Erythroblast (primary cell): ENCODE measurements at places on chromosomes 2 and 18.

- DNase-seq, result no peak
Measured at GRCh38 chr2:17747684-17748452, 5.7 kb downstream of the SMC6 start.

- DNase-seq, result peak; percentile 77
Measured at GRCh38 chr2:25851740-25852503, 26.4 kb downstream of the ASXL2 start.

- DNase-seq, result no peak
Measured at GRCh38 chr18:6139007-6139406, 243.7 kb upstream of the TMEM200C start.

GRCh38 chr2:3125001-3125760 lies 252.4 kb downstream of the EIPR1 start:
- no peak for DNase-seq

DNA sequence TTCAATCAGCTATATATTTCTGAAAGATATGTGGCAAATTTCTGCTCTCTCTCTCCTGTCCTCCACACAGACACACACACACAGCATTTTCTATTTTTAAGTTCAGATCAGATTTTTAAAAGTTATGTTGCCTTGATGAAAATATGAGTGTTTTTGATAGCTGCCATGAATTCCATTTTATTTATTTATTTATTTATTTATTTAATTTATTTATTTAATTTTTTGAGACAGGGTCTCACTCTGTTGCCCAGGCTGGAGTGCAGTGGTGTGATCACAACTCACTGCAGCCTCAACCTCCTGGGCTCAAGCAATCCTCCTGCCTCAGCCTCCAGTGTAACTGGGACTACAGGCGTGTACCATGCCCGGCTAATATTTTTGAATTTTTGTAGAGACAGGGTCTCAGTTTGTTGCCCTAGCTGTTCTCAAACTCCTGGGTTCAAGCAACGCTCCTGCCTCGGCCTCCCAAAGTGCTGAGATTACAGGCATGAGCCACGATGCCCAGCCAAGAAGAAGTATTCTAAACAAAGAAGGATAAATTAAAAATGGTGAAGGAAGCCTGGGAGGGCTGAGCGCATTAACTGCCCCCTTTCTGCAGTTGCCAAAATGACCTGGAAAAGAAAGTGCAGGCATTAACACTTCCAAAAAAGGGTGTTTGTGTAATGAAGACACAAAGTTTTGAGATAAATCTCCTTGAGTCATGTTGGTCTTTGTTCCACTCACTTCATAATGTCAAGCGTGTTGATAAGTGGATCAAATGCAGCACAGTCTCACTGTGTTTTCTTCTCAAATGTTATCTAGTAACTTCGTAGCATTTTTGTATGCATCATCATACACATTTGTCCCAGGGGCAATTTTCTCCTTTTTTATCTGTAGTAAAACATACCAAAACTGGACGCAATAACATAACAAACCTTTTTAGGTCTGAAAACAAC lies 11.1 kb upstream of the IMPA2 start:
- no peak for DNase-seq
